Hepatocyte (in vitro differentiated cells): ENCODE measurements at places on chromosomes 5 and 9. TPM values are rescaled to one million over a fixed set of nuclear protein-coding genes. Genes with fewer than 3 reads are reported as not detected.

MARCOL gene
- not detected in 2 replicates for polyA plus RNA-seq

DNA sequence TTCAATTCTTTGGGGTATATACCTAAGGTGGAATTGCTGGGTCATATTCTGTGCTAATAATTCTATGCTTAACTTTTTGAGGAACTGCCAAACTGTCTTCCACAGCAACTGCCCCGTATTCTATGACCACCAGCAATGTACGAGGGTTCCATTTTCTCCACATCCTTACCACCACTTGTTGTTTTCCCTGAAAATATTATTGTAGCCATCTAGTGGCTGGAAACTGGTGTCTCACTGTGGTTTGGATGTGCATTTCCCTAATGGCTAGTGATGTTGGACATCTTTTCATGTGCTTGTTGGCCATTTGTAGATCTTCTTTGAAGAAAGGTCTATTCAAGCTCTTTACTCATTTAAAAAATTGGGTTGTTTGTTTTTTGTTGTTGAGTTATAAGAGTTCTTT lies 30.7 kb downstream of the MSX2 start:
- no peak for DNase-seq

GRCh38 chr9:134598884-134599245 lies 42.7 kb upstream of the COL5A1 start:
- DNase-seq, result no peak

- DNase-seq, result peak; percentile 65
Measured at GRCh38 chr5:93607367-93608258, 24.6 kb downstream of the NR2F1 start.

DNA sequence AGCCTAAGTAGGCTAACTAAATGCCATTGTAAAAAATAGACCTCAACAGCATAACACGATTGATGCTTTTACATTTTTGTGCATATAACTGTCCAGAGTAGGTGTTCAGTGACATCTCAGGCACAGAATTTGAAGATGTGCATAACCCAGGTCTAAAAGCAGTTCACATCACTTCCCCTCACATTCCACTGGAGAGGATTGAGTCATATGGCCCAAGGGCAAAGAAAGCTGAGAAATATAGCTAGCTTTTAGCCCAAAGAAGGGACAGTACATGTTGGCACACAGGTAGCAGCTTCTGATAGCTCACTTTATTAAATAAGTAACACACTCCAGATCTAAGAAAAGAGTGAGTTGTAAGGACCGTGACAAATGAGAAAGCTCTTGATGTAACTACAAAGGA lies 2259.5 kb upstream of the WWC1 start:
- DNase-seq, result peak; percentile 6

DNA sequence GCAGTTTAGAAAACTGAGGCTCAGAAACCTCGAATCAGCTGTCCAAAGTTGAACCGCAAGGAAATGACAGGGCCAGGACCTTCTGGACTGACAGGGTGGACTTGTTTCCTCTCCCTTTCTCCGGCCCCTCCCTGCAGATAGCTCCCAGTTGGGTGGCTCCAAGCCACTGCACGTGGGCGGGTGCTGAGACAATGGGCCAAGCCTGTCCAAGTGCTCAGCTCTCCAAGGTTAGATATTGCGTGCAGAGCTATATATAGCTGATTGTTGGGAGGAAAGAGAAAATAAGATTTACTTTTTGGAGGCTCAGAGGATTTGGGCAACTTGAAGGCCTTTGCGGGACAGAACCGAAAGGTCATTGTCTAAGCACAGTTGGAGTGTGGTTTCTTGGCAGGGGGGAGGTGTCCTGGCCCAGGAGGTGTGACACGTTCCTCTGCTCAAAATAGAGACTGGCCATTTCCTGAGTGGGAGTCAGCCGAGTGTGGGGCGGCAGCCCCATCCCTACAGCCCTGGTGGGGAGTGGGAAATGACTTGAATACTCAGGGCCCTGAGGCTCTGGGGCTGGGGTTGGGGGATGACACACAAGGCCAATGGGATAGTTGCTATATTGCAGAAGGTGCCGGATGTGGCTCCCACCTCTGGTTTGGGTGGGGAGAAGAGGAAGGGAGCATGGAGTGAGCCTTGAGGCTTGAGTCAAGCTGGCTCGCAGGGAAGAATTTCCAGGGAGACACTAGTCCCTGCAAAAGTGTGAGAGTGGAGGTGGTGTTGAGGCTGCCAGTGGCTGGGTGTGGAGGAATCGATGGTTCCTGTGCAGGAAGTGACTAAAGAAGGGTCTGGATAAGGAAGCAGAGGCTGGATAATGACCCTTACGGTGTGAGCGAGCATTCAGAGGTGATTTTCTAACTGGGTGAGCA lies 44.4 kb upstream of the SMAD5 start:
- no peak for DNase-seq

PCDHA13 gene
- 0.27 and 1.2 TPM in 2 replicates for polyA plus RNA-seq

DNA sequence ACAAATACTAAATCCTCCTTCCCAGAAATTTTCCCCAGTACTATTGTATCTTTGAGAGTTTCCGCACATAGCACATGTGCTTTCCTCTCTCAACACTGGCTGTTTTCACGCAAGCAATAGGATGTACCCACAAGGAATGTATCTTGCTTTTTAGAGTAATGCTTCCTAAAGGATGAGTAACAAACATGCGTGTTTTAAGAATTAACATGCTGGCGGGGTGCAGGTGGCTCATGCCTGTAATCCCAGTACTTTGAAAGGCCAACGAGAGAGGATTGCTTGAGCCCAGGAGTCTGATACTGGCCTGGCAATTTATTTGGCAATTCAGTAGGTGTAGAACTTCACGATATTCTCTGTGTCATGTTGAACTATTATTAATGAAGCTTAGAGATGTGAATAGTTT lies 4.6 kb downstream of the RUFY1 start:
- DNase-seq, result no peak

DNA sequence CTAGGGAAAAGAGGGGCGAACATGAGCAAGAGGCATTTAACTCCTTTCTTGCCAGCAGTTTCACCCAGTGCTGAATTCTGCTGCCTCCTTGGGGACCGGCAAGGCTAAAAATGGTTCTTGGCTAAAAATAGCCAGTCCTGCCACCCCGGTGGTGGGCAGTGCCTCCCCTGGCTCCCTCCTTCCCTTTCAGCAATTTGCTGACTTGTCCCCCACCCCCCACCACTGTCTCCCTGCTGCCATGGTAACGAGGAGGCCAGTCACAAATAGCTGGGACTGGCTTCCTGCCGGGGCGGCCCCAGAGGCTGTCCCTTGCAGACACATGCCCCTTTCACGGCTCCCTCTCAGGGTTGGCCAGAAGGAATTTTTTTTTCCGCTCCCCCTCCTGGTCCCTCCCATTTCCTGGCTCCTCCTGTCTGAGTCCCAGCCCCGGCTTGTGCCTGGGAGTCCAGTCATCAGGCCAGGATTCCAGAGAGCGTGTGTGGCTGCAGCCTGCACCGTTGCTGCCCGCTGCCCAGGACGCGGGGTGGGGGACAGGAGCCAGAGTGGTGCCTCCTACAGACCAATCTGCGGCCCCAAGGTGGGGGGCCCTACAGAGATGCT lies 130.3 kb downstream of the RGS3 start:
- DNase-seq, result peak; percentile 97

PCAT7 gene
- polyA plus RNA-seq, result 9.6 and 11.3 TPM in 2 replicates

- peak; percentile 40 for DNase-seq
Measured at GRCh38 chr9:116868201-116868600, 181.1 kb downstream of the TRIM32 start.
